ENCODE measurements at places on chromosomes 3 and 15. TPM values are rescaled to one million over a fixed set of nuclear protein-coding genes. Genes with fewer than 3 reads are reported as not detected.

- DNase-seq = no peak
Measured at GRCh38 chr3:95002438-95003046, 939.7 kb downstream of the NSUN3 start.

DNA sequence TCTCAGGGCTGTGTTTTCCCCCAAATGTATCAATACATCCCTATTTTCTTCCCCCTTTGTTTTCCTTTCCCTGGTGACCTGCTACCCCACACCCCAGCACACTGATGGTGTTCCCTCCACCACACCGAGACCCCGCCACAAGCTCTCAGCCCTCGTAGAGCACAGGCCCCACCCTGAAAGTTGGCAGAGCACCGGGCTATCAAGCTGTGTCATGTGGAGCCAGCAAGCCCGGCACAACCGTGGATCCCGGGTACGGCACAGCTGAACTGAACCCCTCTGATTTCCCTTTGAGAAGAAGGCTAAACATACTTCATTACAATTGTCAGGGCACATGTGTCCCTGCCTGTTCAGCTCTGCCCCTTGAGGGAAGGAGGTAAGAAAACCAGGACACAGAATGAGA lies 69.9 kb downstream of the LRIG1 start:
- DNase-seq = no peak

- no peak for DNase-seq
Measured at GRCh38 chr3:106830334-106830733, 546.9 kb upstream of the CCDC54 start.

DNA sequence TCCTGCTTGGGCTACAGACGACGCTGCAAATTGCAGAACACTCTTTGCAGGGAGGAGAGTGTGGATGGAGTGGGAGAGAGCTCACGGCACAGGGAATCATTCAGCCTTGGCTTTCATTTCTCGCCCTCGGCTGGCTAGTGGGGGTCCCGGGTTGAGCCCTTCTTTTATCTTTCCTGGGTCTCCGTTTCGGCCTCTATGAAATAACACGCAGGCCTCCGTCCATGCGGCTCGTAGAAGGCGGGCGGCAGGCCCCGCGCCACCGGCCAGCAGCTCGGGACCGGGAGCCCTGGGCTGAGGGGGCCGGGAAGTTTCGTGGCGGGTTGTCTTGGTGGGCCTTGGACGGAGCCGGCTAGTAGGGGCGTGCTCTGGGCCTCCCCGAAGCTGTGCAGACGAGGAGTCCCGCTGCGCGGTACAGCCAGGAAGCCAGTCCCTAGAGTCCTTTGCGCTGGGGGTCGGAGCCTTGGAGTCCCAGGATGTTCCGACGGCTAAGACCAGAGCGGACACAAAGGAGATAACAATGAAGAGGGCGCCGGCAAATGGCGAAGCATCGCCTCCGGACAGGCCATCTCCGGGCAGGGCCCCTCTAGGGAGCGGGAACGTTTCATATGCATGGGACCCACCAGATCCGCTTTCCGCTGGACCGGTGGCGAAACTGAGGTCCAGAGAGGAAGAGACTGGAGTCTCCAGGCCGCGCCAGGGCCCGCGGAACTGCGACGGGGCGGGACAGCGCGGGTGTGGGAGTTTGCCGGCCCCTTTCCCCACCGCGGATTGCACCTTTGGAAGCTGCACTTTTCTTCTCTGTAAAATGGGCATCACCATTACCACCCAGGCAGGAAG lies 4.3 kb downstream of the RNU6-1 start:
- peak; percentile 23 for DNase-seq

MME gene
- total RNA-seq = 0.23 TPM

DNA sequence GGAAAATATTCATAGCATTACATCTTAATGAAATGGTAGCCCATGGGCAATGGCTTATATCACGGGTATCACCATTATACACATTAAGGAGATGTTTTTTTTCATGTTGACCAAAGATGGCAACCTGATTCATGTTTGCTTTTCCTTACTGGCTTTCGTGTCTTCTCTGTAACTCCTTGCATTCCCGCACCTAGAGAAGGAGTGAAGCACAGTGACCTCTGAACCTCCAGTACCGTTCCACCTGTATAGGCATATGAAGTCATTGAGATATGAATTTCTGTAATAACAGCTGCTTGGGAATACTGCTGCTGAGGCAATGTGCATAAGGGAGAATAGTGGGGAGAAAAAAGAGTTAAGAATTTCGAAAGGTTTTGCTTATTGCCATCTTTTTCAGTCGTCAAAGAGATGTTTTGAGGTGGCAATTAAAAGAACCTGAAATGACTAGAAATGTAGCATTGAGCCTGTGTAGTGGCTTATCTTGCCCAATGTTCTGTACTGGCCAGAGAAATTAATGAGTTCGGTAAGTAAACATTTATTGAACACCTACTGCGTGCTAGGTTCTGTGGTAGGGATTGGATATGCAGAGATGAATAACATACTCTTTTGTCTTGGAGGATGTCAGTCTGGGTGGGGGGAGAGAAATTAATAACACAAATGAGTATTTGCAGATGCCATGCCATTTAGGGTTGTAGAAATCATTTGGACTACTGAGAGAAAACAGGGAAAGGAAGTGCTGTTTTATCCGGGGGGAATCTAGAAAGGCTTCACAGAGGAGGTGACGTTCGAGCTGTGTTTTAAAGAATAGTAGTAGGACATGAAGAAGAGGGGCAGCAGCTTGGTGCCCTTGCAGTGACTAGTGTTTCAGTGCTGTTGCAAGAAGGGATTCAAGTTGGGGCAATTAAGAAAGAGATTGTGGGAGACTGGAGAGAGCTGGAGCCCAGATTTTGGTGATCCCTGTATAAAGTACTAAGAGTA lies 2.5 kb downstream of the FEM1B start:
- DNase-seq = no peak

DNA sequence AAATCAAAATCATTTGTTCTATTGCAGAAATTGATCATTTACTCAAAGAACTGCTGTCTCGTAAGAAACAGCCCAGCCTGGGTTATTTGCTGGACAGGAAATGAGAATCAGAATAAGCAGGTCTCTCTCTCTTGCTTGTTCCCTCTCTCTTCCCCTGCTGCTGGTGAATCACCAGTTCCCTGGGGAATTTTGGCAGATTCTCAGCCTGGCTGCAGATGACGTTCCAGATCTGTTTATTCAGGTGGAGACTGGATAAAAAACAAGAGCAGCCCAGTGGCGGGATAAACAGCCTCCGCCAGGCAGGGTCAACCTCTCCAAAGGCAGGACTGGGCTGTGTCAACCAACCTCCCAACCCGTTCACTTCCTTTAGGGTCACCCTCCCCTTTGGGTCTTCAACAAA lies 72.1 kb downstream of the LRIG1 start:
- DNase-seq = no peak

GRCh38 chr3:52910823-52911222 lies 13.5 kb upstream of the STIMATE start:
- DNase-seq = no peak
